SJCRH30 (cell line): ENCODE measurements at places on chromosomes 7 and 10.

GRCh38 chr7:47882635-47883034 is 65.6 kb downstream of the PKD1L1 start:
- DNase-seq: no peak

GRCh38 chr10:96402417-96403305 is 43.9 kb upstream of the OPALIN start:
- no peak for DNase-seq

DNA sequence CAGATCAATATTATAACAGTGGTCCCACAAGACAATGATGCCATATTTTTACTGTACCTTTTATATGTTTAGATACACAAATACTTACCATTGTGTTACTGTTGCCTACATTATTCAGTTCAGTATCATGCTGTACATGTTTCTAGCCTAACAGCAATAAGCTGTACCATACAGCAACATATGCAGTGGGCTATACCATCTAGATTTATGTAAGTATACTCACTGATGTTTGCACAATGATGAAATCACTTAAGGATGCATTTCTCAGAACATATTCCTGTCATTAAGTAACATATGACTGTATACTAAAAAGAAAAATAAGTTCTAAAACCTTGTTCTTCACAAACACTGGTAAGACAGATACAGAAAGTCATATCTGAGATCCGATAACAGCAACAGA is 468.6 kb upstream of the SEMA3A start:
- no peak for DNase-seq

DNA sequence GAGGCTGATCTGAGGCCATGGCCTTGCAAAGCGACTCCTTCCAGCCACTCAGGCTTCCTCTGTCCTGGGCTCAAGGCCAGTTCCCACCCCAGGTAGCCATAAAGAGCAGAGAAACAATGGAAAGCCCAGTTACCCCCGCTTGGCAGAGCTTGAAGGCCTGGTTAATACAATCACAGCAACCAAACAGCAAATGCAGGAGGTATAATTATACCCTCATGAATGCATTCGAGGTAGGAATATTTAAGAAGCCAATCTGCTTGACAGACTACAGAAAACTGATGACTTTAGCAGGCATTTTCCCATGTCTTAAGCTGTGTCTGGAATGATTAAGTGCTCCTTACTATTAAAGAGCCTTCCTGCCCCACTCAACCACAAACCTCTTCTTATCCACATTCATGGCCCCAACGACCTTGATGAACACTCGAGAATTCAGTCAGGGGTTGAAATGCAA is 114.1 kb upstream of the MACROH2A2 start:
- DNase-seq: no peak

- DNase-seq: no peak
These were observed 58.9 kb upstream of the STRIP2 start for GRCh38 chr7:129375141-129375938.

DNA sequence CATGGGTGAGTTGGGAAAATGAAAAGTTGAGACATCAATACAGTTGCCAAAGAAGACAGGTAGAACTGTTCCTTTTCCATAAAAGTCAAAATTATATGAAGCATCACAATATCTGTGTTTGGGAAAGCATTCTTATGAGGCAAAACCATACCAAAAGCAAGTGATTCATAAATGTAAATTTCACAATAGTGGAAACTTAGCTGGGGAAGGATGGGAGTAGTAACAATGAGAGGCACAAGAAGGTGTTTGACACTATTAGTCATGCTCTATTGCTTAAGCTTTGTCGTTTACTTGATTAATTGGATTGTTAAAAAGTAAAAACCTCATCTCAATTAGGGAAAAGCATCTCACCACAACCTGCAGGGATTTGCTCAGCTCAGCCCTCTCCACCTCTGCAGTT is 240.2 kb downstream of the C7orf25 start:
- DNase-seq: no peak

- DNase-seq: no peak
These were observed 194.3 kb upstream of the PPP2R2D start for GRCh38 chr10:131706476-131706875.

- peak; percentile 61 for DNase-seq
These were observed 81.8 kb downstream of the NPSR1 start for GRCh38 chr7:34739651-34740300.

DNA sequence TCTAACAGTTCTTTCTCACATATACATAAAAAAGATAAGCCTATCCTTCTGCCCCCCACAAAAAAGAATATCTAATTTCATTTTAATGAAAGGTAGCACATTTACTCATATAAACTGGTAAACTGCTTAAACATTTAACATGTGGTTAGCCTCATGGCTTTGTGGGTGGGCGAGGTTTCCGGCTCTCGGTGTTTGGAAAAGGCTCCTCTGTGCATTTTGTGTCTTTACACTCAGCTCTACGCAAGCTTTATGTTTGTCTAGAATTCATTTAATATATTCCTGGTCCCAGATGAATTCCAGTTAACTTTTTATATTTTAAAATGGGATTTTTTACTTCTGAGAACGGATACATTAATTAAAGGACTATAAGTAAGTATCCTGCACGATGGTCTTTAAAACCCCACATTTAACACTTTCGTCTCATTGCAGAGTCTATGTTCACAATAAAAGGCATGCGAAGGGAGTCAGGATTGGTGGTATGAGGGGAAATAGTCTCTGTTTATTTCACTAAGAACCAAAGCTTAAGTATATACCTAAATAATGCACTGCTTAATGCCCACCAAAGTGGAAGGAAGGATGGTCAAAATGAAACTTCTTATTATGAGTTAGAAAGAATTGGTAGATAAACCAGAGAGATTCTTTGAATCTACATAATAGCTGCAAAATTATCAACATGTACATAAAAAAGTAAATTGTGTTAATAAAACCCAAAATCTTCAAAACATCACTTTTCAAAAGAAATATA is 197.2 kb downstream of the CRPPA start:
- DNase-seq: peak; percentile 49

DNA sequence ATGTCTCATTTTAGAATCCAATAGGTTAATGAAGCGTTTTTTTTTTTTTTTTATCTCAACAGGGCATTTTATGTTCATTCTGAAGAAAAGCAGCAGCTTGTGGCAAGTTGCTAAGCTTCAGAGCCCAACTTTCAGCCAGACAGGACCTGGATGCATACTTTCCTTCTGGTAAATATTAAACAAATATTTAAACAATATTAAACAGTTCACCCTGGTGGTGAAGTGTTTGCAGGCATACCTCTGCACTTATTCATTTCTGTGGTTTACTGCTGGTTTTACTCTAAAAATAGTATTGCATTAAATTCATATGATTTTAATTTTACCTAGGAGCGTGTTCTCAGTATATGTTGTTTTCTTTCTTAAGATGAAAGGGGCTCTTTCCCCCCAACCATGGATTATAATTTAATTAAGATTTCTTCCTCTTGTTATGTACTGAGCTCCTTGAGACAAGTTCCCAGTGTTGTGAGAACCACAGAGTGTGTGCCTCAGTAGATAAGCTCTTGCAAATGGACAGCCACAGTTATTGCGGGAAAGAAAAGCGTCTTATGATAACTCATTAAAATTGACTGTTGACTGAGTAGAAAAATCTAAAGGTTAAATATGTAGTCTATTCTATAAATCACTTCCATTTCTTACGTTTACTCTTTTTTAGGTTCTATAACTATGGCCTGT is 155.8 kb downstream of the MALRD1 start:
- no peak for DNase-seq

- DNase-seq: no peak
These were observed 93.9 kb downstream of the DNAJB6 start for GRCh38 chr7:157430721-157431120.

DNA sequence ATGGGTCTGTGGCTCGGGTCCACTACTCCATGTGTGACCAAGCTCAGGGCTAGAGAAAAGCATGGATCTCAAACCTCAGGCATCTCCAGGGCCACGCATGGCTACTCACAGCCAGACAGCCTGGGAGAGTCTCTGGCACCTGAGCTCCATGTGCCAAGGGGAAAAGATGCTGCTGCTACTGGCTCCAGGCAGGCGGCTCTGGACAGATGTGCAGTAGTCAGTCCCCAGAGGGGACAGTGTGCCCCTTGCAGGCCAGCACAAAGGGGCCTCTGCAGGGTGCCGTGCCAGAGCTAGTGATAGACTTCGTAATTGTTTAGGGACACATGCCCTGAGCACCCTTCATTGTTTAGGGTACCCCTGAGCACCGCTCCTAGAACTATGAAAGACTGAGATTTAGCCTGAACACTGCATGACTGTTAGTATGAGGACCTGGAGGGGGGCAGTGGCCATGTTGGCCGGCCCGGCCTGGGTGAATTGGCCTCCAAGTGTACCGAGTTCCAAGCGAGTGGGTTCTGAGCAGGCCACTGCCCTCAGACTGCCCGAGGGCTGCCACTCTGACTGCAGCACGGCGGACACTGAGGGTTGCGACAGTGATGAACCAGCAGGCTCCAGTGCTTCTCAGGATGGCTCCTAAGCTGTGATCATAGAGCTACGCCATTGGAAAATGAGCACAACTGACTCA is 80.7 kb downstream of the TCERG1L start:
- no peak for DNase-seq

DNA sequence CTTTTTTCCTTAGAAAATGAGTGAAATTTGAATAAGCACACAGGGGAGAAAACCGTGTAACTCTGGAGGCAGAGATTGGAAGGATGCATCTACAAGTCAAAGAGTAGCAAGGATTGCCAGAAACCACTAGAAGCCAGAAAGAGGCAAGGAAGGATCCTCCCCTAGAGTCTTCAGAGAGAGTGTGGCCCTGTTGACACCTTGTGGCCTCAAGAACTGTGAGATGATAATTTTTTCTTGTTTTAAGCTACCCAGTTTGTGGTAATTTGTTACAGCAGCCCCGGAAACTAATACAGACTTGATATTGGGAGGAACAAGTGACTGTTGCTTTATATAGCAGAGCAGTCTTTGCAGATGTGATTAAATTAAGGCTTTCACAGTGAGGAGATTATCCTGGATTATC is 3.6 kb upstream of the GIMAP7 start:
- no peak for DNase-seq

DNA sequence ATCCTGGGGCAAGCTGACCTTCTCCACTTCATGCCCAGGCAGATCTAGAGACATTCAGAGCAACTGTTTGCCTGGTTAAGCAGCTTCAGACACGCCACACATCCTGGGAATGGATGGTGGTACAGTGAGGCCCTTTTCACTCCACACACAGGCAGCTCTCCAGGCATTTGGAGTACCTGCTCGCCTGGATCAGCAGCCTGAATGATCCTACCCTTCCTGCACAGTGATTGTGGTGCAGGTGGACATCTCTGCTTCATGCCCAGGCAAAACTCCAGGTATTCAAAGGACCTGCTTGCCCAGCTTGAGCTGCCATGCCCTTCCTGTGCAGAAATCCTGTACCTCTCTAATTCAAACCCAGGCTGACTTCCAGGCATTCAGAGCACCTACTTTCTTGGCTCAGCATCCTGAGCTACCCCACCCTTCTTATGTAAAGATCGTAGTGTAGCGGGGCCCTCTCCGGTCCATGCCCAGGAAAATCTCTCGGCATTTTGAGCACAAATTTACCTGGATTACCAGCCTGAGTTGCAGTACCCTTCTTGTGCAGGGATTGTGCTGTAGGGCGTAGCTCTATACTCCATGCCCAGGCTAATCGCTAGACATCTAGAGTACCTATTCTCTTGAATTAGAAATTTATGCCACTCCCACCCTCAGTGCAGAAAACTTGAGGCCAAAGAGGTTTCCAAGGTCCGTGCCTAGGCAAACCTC is 972.8 kb downstream of the ANKRD7 start:
- DNase-seq: no peak

DNA sequence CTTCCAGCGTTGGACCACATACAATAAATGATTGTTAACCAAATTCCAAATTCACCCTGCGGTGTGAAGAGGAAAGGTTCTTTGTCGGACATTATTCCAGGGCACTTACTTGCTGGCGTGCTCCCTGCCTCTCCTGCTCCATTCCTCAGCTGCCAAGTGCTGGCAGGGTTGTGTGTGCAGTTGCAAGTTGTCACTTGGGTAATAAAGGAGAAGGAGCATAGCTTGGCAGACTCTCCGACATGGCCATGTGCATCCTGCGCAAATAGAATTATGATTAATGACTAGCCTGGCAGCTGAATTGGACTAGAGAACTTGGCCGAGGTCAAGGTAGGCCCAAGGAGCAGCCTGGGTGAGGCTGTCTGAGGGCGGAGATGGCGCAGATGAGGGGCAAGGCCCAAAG is 92.3 kb upstream of the ELMO1 start:
- no peak for DNase-seq

DNA sequence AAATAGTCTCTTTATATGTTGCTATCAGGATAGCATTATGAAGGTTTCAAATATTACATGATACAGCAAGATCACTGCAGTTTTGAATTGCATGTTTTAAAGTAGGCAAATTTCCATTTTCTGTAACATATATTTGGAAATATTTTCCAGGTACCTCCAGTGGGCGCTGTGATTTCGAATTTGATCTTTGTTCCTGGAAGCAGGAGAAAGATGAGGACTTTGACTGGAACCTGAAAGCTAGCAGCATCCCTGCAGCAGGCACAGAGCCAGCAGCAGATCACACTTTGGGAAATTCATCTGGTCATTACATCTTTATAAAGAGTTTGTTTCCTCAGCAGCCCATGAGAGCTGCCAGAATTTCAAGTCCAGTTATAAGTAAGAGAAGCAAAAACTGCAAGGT is 299.0 kb downstream of the MALRD1 start:
- no peak for DNase-seq

- DNase-seq: peak; percentile 14
These were observed 223.7 kb upstream of the PCDH15 start for GRCh38 chr10:55024713-55025112.
